ENCODE measurements at places on chromosomes 5 and 9.

GRCh38 chr9:126165755-126166154 lies 160.9 kb upstream of the MVB12B start:
- no peak overlapping the region for H3K27ac ChIP-seq
- no peaks in the 10 kb centered on the region for H3K36me3 ChIP-seq
- peaks cover 32% of the 10 kb centered on the region for H3K27me3 ChIP-seq
- H3K4me3 ChIP-seq: no peak overlapping the region

GRCh38 chr5:179668391-179668790 lies 12.4 kb downstream of the CBY3 start:
- no peak overlapping the region for H3K4me3 ChIP-seq
- H3K36me3 ChIP-seq: no peaks in the 10 kb centered on the region
- H3K27ac ChIP-seq: no peak overlapping the region

DNA sequence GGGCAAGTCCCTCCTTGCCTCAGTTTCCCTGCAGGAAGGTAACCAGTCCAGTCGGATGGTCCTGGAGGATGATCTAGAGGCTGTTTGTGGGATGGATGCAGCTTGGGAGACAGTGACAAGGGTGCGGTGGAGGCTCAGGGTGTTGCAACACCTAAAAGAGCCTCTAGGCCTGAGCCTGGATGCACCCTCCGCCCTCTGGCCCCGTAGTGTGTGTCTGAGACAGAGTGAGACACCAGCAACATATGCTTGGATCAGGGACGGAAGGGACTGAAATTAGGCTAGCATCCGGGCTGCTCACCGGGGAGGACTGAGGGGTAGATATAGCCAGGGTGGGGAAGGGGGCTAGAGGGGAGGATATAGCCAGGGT lies 1.1 kb downstream of the CRAT start:
- H3K27ac ChIP-seq: peak overlapping the region; percentile 55
- H3K36me3 ChIP-seq: no peaks in the 10 kb centered on the region
- H3K4me3 ChIP-seq: peak overlapping the region; percentile 73
- no peaks in the 10 kb centered on the region for H3K27me3 ChIP-seq
- DNase-seq: no peak

DNA sequence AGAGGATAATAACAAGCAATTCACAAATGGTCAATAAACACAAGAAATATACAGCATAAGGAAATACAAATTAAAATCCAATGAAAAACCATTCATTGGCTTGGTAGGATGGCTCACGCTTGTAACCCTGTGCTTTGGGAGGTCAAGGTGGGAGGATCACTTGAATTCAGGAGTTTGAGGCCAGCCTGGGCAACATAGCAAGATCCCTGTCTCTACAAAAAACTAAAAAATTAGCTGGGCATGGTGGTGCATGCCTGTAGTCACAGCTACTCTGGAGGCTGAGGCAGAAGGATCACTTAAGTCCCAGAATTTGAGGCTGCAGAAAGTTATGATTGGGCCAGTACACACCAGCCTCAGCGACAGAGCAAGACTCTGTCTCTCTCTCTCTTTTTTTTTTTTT lies 20.9 kb upstream of the UBAP1 start:
- no peaks in the 10 kb centered on the region for H3K4me1 ChIP-seq
- H3K36me3 ChIP-seq: no peaks in the 10 kb centered on the region
- no peaks in the 10 kb centered on the region for H3K27me3 ChIP-seq
- no peak overlapping the region for H3K4me3 ChIP-seq
- no peak overlapping the region for H3K27ac ChIP-seq
- DNase-seq: no peak

DNA sequence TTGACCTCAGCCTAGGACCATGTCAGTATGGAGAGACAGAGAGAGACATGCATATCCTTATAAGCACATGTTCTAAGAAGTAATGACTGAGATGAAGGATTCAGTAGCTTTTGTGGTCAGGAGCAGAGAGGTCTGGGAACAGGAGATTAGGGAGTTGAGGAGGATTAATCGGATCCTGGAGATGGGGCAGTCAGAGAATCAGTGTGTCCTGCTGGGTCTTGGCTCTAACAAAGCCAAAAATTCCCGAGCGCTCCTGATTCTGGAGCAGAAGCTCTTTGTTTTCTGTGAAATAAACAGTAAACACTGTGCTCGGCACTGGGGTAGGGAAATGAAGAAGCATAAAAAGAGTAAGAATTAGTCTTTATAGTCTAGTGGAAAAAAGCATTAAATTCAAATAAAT lies 520.0 kb upstream of the CLINT1 start:
- H3K27me3 ChIP-seq: no peaks in the 10 kb centered on the region
- no peak for DNase-seq
- H3K4me3 ChIP-seq: no peak overlapping the region
- H3K27ac ChIP-seq: no peak overlapping the region

DNA sequence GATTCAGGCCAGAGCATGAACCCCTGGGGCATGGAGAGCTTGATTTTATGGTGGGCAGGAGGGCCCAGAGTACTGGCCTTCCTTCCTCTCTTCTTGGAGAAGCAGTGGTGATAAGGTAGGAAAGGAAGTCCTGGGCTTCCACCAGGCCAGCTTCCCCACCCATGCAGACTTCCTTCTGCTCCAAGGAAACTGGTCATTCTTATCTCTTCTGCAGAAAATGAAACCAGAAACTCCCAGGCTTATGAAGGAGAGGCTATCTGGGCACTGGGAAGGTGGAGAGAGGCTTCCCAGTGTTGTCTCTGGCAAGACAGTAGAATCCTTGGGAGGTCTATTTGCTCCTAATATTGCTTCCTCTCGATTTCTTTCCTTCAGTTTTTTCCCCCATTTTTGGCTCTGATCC lies 110.5 kb upstream of the EQTN start:
- no peaks in the 10 kb centered on the region for H3K4me1 ChIP-seq
- H3K27me3 ChIP-seq: no peaks in the 10 kb centered on the region
- no peak overlapping the region for H3K4me3 ChIP-seq
- no peak overlapping the region for H3K27ac ChIP-seq

GRCh38 chr9:91659529-91660495 lies 236.2 kb upstream of the NFIL3 start:
- H3K36me3 ChIP-seq: no peaks in the 10 kb centered on the region
- no peak overlapping the region for H3K27ac ChIP-seq
- H3K27me3 ChIP-seq: peaks cover 4% of the 10 kb centered on the region
- no peaks in the 10 kb centered on the region for H3K4me1 ChIP-seq
- no peak for DNase-seq

GRCh38 chr5:83368835-83369234 lies 102.7 kb upstream of the VCAN start:
- H3K27ac ChIP-seq: no peak overlapping the region
- peaks cover 2% of the 10 kb centered on the region for H3K27me3 ChIP-seq
- no peak overlapping the region for H3K4me3 ChIP-seq
- no peak for DNase-seq

- peaks cover 10% of the 10 kb centered on the region for H3K36me3 ChIP-seq
- no peak overlapping the region for H3K27ac ChIP-seq
- H3K27me3 ChIP-seq: peaks cover 20% of the 10 kb centered on the region
- no peak for DNase-seq
Measured at GRCh38 chr5:34849253-34849652, 10.3 kb downstream of the TTC23L start.

- DNase-seq: no peak
- no peak overlapping the region for H3K27ac ChIP-seq
- H3K27me3 ChIP-seq: no peaks in the 10 kb centered on the region
- no peaks in the 10 kb centered on the region for H3K4me1 ChIP-seq
- H3K4me3 ChIP-seq: no peak overlapping the region
Measured at GRCh38 chr5:25975885-25976284, 1062.5 kb downstream of the CDH9 start.

- H3K4me1 ChIP-seq: no peaks in the 10 kb centered on the region
- H3K27me3 ChIP-seq: no peaks in the 10 kb centered on the region
- no peak overlapping the region for H3K4me3 ChIP-seq
- no peak overlapping the region for H3K27ac ChIP-seq
- DNase-seq: no peak
Measured at GRCh38 chr9:115423646-115424045, 305.7 kb upstream of the TNC start.

- H3K27ac ChIP-seq: no peak overlapping the region
- no peaks in the 10 kb centered on the region for H3K4me1 ChIP-seq
- no peaks in the 10 kb centered on the region for H3K27me3 ChIP-seq
- H3K36me3 ChIP-seq: no peaks in the 10 kb centered on the region
- H3K4me3 ChIP-seq: no peak overlapping the region
Measured at GRCh38 chr5:9686216-9686615, 56.1 kb upstream of the TAS2R1 start.

DNA sequence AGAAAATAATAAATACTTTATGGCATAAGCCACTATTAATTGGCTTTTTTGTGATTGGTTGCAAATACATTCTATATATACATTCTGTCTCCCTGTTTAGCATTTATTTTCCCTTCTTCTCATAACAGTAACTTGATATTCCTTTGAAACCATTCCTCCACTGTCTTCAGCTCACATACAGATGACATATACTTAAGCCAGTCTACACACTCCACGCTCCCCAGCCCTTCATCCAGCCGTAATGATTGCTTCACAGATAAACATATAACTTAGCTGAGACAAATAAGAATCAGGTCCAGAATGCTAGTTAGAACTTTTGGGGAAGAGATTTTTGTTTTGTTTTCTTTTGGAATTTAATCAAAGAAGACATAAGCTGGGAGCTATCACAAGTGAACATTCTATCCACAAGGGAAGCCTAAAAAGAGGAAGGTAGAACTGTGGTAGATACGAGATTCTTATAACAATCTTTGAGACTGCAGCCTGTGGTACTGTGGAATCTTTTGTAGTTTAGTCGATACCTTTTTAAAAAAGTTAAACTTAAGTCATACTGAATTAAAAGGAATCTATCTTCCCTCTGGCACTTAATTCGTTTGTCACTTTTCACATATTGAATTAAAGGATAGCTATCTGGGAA lies 365.1 kb upstream of the PRR16 start:
- H3K4me1 ChIP-seq: peaks cover 7% of the 10 kb centered on the region
- H3K27me3 ChIP-seq: peaks cover 4% of the 10 kb centered on the region
- no peak overlapping the region for H3K4me3 ChIP-seq
- no peaks in the 10 kb centered on the region for H3K36me3 ChIP-seq

GRCh38 chr5:69414885-69415583 lies at the start of gene MARVELD2:
Gene MARVELD2 (plus strand): TSS chr5:69415116. CDS start chr5:69419386, 4,270 bp downstream.
- H3K36me3 ChIP-seq: peaks cover 5% of the 10 kb centered on the region
- H3K27me3 ChIP-seq: no peaks in the 10 kb centered on the region
- H3K4me3 ChIP-seq: peak within 1 kb of the TSS; percentile 79
- DNase-seq: peak; percentile 26
- H3K4me1 ChIP-seq: peaks cover 9% of the 10 kb centered on the region

DNA sequence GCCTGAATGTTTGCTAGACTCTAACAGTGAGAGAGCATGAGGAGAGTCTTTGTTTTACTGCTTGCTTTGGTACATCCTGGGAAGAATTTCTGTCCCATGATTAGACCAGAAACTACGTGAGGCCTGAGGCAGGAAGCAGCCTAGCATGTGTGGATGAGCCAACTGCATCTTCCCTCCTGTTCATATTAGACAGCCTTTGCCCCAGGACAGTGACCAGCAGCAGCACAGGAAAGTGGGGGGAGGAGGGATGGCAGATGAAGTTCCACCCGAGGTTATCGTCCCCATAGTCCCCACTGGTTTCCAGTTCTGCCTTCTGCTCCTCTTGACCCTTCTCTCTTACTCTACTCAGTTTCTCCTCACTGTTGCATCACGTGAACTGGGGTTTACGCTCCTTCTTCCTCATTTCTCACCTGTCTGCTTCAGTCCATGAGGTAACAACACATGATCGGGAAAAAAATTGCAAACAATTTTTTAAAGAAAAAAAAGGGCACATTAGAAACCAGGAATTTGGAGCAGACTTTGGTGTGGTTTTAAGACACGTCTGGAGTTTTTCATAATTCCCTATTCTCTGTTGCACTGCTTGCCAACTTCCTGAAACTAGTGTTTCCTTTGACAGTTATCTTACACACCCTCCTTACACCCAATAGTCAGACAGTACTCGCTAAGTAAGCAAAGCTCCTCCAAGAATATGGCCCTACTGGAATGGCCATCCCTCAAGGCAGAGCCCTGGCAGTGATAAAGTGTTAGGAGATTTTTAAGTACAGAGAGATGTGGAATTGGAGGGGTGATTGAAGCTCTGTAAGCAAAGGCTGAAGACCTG lies 84.1 kb downstream of the SNX18 start:
- DNase-seq: no peak
- H3K4me3 ChIP-seq: no peak overlapping the region
- H3K36me3 ChIP-seq: peaks cover 21% of the 10 kb centered on the region
- H3K27ac ChIP-seq: no peak overlapping the region

DNA sequence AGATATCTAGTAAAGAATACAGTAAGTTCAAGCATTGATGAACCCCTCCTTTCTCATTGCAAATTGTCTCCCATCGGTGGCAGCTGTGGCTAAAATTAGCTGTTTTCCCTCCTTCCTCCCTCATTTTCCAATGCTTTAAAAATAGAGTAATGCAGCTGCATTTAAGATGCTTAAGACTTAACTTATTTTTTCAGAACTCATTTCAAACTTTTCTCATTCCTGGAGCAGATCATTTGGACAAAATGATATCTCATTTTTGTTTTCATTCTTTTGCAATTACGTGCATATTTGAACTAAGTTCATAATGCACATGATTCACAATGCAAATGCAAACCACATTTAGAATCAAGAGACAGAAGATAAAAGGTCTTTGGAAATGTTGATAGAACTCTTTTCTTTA lies 14.6 kb downstream of the HSPB3 start:
- no peak overlapping the region for H3K4me3 ChIP-seq
- H3K27me3 ChIP-seq: peaks cover 4% of the 10 kb centered on the region
- H3K4me1 ChIP-seq: peaks cover 4% of the 10 kb centered on the region
- H3K36me3 ChIP-seq: no peaks in the 10 kb centered on the region
- H3K27ac ChIP-seq: no peak overlapping the region

GRCh38 chr5:135364421-135365262 lies 34.4 kb downstream of the MACROH2A1 start:
- H3K4me3 ChIP-seq: no peak overlapping the region
- no peak for DNase-seq
- no peaks in the 10 kb centered on the region for H3K27me3 ChIP-seq
- peaks cover 86% of the 10 kb centered on the region for H3K36me3 ChIP-seq
- H3K4me1 ChIP-seq: peaks cover 16% of the 10 kb centered on the region

- H3K4me3 ChIP-seq: no peak overlapping the region
- H3K4me1 ChIP-seq: no peaks in the 10 kb centered on the region
- H3K27me3 ChIP-seq: no peaks in the 10 kb centered on the region
Measured at GRCh38 chr5:158599157-158599556, 500.6 kb downstream of the EBF1 start.

- H3K27me3 ChIP-seq: peaks cover 4% of the 10 kb centered on the region
- peaks cover 2% of the 10 kb centered on the region for H3K36me3 ChIP-seq
- DNase-seq: no peak
- H3K4me1 ChIP-seq: no peaks in the 10 kb centered on the region
- H3K4me3 ChIP-seq: no peak overlapping the region
- no peak overlapping the region for H3K27ac ChIP-seq
Measured at GRCh38 chr5:5598547-5599113, 176.2 kb downstream of the ICE1 start.

- no peak for DNase-seq
- no peak overlapping the region for H3K27ac ChIP-seq
- H3K4me1 ChIP-seq: no peaks in the 10 kb centered on the region
- H3K4me3 ChIP-seq: no peak overlapping the region
- no peaks in the 10 kb centered on the region for H3K36me3 ChIP-seq
Measured at GRCh38 chr9:1284727-1285126, 234.6 kb downstream of the DMRT2 start.

- H3K4me3 ChIP-seq: no peak overlapping the region
- H3K4me1 ChIP-seq: no peaks in the 10 kb centered on the region
- no peak for DNase-seq
- H3K27ac ChIP-seq: no peak overlapping the region
- H3K27me3 ChIP-seq: no peaks in the 10 kb centered on the region
- peaks cover 5% of the 10 kb centered on the region for H3K36me3 ChIP-seq
Measured at GRCh38 chr9:83327323-83327722, 210.9 kb downstream of the FRMD3 start.
